ENCODE measurements at places on chromosomes 5 and 9. TPM values are rescaled to one million over a fixed set of nuclear protein-coding genes. Genes with fewer than 3 reads are reported as not detected.

SYK gene
- total RNA-seq, result 3.9 TPM

GHR gene
- not detected for total RNA-seq

PCDHGA6 gene
- total RNA-seq, result 0.19 TPM

NTRK2 gene
- total RNA-seq, result 0.13 TPM

ENTPD2 gene
- not detected for total RNA-seq

BBLN gene
- 85.9 TPM for total RNA-seq

DNA sequence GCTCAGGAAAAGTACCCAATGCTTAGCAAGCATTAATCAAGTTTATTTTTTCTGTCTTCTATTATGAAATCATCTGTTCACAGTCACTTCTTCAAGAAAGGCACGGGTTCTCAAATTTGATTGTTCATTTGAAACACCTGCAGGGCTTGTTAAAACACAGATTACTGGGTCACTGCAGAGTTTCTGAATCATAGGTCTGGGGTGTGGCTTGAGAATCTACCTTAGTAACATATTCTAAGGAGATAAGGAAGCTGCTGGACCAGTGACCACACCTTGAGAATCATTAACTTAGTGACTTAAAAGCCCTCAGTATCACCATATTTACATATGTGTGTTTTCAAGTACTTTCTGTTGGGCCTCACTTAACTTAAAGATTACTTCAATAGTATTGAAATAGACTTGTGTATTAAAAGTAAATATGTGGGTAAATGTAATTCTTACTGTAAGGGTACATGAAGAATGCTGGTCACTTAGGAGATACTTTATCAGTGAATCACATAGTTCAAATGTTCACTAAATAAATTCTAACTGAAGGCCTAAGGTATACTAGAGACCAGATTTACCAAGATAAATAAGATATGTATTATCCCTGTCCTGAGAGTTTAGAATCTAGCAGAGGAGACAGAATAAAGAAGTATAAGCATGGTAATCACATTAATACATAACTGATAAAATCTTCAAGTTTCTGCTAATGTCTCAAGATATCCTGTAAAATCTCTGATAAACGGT, 1342.1 kb upstream of the C9orf72 start:
- DNase-seq, result no peak
- no peaks in the 10 kb centered on the region for H3K4me1 ChIP-seq
- no peak overlapping the region for H3K27ac ChIP-seq
- no peaks in the 10 kb centered on the region for H3K27me3 ChIP-seq
- no peaks in the 10 kb centered on the region for H3K36me3 ChIP-seq

DNA sequence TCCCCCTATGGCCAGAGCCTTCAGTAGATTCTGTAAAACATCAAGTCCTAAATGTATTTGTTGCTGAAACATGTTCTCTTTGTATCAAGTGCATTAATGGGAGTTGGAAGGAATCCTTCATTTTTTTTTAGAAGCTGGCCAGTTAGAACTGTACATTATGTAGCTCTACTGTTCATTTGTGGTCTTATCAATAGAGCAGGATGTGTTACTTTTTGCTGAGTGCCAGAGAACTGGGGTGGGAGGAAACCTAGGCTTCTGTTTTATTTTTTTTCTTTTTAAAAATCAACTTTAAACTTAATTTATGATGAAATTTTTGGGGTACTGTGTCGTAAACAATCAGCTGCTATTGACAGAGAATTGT, 5.1 kb downstream of the PIP5K1B start:
- H3K27me3 ChIP-seq, result peaks cover 18% of the 10 kb centered on the region
- H3K36me3 ChIP-seq, result no peaks in the 10 kb centered on the region
- peaks cover 8% of the 10 kb centered on the region for H3K4me1 ChIP-seq
- no peak overlapping the region for H3K27ac ChIP-seq

DNA sequence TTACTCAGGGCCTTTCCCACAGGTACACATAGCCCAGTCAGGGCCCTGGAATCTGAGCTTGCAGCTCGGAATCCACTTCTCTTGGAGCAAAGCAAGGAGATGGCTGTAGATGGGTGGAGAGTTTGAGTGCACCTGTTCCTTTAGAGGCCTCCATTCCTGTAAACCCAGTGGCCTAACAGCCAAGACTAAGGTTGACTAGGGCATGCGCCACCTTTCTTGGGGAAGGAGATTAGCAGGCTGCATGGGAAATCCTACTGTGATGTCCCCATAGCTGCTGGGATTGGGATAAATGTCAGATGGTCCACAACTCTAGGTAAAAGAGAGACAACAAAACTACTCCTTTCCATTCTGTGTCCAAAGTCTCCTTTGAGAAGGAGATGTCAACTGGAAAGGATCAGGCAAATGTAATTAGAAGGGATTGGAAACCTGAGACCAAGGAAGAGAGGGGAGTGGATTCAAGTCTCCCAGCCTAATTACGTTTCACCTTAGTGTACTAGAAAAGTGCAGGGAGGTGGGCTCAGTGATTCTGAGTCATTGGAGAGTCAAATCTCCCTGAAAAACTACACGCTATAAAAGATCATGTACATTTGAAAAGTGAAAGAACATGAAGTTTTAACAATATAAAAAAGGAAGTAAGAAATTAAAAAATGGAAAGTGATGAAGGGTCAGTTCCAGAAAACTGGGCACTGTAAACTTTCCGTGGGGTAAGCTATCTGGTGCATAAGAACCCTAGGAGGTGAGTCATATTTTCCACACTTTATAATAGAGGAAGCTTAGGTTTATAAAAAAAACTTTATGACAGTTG, 104.2 kb downstream of the SEC61B start:
- H3K27me3 ChIP-seq, result no peaks in the 10 kb centered on the region
- H3K4me1 ChIP-seq, result no peaks in the 10 kb centered on the region
- no peaks in the 10 kb centered on the region for H3K36me3 ChIP-seq
- no peak overlapping the region for H3K27ac ChIP-seq

DNA sequence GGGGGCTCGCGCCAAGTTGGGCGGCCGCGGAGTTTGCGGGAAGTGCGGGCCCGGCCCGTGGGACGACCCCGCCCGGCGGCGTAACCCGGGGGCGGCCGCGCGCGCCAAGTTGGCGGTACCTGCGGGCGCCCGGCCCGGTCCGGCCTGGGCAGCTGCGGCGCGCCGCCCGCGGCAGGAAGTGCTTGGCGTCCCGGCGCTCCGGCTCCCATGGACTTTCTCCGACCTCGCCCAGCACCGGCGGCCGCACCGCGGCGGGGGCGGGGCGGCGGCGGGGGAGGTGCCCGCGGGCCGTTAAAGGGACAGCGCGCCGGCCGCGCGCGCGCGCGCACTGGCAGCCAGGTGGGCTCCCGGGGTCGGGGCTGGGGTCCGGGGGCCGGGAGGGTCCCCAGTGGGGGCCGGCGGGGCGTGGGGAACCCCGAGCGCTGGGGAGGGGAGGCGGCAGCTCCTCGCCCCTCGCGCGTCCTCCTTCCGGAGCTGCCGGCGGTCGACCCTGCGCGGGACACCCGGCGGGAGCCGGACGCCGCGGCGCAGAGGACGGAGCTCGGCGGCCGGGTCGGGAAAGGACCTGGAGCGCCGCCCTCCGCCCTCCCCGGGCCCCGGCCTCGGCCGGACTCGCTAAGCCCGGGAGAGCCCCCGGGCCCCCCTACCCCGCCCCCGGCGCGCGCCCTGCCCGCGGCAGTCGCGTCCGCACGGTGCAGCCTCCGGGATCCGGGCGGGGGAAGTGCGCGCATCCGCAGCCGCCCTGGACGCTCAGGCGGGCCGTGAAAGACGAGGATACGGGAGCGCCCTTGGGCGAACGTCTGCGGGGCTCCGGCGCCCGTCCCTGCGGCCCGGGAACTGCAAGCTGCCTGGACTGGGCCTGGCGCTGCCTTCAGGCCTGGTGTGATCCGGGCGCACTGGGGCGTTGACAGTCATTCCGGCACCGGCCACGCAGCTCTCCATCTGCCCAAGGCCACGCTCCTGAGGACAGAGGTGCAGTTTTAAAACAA, at the start of gene NACC2:
Gene NACC2 (minus strand): TSS at position 220 of the 989 bp plus-strand sequence. CDS start 44,768 bp downstream, outside the sequence.
- H3K27me3 ChIP-seq, result peaks cover 28% of the 10 kb centered on the region
- peaks cover 36% of the 10 kb centered on the region for H3K4me1 ChIP-seq
- H3K27ac ChIP-seq, result peak within 1 kb of the TSS; percentile 67
- H3K36me3 ChIP-seq, result no peaks in the 10 kb centered on the region

DNA sequence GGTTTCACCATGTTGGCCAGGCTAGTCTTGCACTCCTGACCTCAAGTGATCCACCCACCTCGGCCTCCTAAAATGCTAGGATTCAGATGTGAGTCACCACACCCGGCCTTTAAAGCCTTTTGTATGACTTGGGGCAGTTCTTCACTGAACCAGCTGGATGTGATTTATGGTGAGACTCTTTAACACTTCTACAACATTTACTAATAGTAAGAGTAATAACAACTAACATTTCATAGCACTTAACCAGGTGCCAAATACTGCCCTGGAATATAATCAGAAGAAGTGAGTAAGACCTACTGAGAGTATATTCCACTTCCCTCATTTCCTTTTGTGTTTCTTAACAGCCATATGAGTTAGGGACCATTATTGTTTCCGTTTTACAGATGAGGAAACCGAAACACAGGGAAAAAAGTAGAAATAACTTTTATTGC, 10.0 kb downstream of the ZSWIM6 start:
- no peak for DNase-seq
- no peaks in the 10 kb centered on the region for H3K36me3 ChIP-seq
- H3K27me3 ChIP-seq, result no peaks in the 10 kb centered on the region

DNA sequence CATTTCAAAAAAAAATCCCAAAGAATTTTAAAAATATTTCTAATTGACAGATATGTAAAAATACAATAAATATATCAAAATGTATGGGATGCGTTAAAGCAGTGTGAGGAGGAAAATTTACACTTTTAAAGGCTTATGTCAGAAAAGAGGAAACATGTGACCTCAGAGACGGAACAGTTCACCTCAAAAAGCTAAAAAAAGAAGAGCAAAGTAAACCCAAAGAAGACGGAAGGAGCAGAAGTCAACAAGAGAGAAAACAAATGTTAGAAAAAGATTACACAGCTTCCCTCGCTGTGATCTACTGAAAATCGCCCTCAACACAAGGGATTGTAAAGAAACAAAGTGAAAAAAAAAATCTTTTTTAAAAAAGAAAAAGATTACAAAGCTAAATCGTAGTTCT, 186.9 kb downstream of the AUH start:
- H3K36me3 ChIP-seq, result no peaks in the 10 kb centered on the region
- DNase-seq, result no peak
- no peak overlapping the region for H3K4me3 ChIP-seq
- peak overlapping the region; percentile 8 for H3K27ac ChIP-seq
- no peaks in the 10 kb centered on the region for H3K27me3 ChIP-seq

DNA sequence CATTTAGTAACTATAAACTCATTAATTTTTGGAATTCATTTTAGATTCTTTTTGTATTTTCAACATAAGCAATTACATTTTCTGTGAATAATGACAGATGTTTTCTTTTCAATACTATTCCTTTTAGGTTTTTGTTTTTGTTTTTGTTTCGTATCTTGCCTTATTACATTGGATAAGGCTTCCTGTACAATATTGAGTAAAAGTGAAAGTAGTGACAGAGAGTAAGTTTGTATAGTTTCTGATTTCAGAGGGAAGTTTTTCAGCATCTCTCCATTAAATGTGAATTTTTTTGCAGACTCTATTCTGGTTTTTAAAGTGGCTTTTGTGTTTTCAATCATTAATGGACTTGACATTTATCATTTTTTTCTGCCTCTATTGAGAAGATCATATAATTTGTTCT, 12.8 kb upstream of the CAMK4 start:
- H3K27ac ChIP-seq, result no peak overlapping the region
- no peak overlapping the region for H3K4me3 ChIP-seq
- no peaks in the 10 kb centered on the region for H3K36me3 ChIP-seq
- DNase-seq, result no peak

- no peaks in the 10 kb centered on the region for H3K4me1 ChIP-seq
- H3K27ac ChIP-seq, result no peak overlapping the region
- no peak for DNase-seq
Measured at GRCh38 chr9:35190203-35190602, 28.4 kb downstream of the UNC13B start.

DNA sequence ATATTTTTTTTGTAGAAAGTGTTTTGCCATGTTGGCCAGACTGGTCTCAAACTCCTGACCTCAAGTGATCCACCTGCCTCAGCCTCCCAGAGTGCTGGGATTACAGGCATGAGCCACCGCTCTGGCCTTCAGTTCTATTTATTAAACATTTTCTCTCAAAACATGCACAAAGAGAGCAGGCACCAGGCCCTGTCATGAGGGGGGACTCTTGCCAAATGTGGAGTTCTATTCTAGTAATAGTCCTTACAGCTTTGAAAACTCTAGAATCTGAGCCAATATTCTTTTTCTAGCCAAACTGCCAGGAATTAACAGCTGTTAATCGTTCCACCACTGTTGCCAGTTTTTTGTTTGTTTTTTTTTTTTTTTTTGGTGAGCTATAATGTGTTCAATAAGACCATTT, 124.6 kb downstream of the TARS1 start:
- H3K4me1 ChIP-seq, result no peaks in the 10 kb centered on the region
- no peak overlapping the region for H3K27ac ChIP-seq
- H3K27me3 ChIP-seq, result no peaks in the 10 kb centered on the region
- DNase-seq, result no peak
- H3K36me3 ChIP-seq, result no peaks in the 10 kb centered on the region

DNA sequence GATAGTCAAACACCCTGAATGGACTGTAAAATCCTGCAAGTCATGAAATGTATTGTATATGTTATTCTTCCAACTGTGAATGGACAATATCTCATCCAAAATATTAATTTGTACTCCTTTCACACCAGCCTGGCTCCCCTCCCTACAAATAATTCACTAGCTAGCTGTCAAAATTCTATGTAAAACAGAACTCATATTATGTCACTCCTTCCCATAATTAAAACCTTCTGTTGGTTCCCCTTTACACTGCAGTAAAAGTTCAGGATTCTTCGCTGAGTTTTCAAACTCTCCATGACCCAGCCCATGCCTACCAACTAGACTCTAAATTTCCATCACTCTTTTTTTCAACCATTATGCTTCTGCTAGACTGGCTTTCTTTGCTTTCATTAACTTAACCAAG, 857.1 kb downstream of the TAF11L14 start:
- H3K27ac ChIP-seq, result no peak overlapping the region
- H3K4me1 ChIP-seq, result no peaks in the 10 kb centered on the region
- no peak for DNase-seq
- no peaks in the 10 kb centered on the region for H3K36me3 ChIP-seq
- H3K27me3 ChIP-seq, result no peaks in the 10 kb centered on the region
- H3K4me3 ChIP-seq, result no peak overlapping the region

DNA sequence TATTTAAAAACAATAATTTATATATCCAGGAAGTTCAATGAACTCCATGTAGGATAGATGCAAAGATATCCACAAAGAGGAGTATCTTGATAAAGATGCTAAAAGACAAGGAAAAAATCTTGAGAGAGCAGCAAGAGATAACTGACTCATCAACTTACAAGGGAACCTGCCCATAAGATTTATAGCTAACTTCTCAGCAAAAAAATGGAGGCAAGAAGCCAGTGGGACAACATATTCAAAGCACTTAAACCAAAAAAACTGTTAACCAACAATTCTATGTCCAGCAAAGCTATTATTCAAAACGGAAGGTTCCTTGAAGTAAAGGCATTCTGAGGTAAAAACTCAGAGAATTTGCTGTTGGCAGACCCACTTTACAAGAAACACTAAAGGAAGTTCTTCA, 20.3 kb downstream of the RABGAP1 start:
- peaks cover 9% of the 10 kb centered on the region for H3K36me3 ChIP-seq
- no peak for DNase-seq
- no peak overlapping the region for H3K27ac ChIP-seq
- no peaks in the 10 kb centered on the region for H3K4me1 ChIP-seq
- H3K4me3 ChIP-seq, result no peak overlapping the region

GRCh38 chr9:98328141-98328540, 72.7 kb upstream of the TBC1D2 start:
- DNase-seq, result no peak
- H3K4me1 ChIP-seq, result no peaks in the 10 kb centered on the region

- no peak overlapping the region for H3K4me3 ChIP-seq
- peaks cover 3% of the 10 kb centered on the region for H3K4me1 ChIP-seq
- no peaks in the 10 kb centered on the region for H3K36me3 ChIP-seq
- DNase-seq, result no peak
Measured at GRCh38 chr5:159752622-159753275, 163.5 kb upstream of the ADRA1B start.
